ENCODE measurements at places on chromosomes 16 and 17.

DNA sequence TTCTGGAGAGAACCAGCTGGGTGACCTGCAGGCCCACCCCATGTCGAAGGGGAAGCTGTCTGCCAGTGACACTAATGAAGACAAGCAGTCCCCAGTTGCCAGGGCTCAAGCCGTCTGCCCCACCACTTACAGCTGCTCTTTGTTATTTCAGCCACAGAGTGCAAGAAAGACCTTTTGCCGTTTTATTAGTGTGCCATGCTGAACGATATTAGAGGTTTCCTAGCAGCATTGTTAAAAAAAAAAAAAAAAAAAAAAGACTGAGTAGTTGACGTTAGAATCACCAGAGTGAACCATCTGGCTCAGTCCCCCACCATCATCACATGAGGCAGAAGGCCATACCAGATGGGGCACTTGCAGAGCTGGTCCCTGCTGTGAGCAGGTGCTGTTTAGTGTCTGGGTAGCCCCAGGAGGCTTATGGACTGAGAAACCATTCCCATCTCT is 26.5 kb upstream of the SLC39A11 start:
- no peak for DNase-seq

GRCh38 chr16:78244131-78244895 is 144.9 kb downstream of the WWOX start:
- no peak for DNase-seq

DNA sequence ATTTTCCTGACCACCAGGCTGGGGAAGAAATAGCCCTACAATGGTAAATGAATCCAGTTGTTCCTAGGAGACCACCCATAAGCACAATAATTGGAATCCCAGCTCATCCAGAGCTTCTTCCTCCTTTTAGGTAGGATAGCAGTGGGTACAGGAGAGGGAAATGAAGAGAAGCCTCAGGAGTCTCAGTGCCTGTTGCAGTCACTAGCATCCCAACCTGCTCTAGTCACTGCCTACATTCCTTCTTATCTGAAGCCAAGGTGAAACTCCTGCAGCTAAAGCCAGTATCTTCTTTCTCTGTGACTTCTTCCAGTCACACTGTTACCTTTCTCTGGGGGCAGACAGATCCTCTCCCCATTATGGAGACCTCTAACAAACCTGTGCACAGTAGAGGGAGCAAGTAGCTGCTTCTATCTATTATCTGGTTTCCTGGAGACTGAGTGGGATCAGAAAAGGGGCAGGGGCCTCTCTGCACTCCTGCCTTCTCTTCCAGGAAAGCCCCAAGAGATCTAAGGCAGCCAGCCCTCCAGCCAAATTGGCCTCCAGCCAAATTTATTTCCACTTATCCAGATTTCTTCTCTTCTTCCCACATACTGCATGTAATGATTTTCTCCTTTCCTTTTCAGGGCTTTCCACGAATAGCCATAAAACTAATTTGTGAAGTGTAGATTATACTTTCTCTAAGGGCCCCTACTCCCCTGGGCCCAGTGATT is 85.5 kb downstream of the SSH2 start:
- DNase-seq, result no peak

DNA sequence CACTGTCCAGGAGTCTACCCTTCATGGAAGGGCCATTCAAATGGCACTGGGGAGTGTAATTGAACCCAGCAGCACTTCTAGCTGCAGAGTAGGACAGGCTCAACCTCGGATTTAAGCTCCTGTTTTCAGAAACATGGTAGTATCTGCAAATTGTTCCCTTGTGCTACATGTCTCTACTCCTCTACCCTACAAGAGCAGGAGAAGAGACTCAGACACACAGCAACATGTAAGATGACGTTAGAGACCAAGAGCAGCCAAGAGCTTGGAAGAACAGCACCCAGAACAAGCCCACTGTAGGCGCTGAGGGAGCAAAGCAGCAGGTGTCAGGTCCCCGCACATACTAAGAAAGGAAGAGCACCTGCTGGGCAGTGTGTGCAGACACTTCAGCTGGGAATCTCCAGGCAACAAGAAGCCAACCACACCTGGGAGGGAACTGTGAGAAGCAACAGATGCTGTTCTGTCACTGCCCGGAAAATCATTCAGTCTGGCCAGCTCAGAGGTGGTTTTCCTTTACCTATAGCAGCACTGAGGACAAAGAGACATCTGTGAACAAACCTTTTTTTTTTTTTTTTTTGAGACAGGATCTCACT is 35.6 kb upstream of the MNT start:
- no peak for DNase-seq

DNA sequence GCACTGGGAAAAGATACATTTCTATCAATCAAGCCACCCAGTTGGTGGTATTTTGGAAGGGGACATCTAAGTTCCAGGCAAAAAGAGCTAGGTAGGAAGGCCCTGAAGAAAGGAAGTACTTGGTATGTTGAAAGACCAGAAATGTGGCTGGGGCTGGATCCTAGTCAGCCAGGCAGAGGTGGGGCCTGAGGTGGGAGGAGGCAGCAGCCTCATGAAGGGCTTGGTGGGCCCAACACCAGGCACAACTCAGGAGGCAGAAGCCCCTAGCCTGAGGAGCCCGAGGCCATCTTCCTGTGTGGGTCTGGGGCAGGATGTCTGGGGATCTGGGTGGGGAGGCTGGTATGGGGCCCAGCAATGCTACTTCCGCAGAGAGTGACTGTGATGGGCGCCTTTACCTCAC is 105.9 kb downstream of the SALL1 start:
- no peak for DNase-seq

DNA sequence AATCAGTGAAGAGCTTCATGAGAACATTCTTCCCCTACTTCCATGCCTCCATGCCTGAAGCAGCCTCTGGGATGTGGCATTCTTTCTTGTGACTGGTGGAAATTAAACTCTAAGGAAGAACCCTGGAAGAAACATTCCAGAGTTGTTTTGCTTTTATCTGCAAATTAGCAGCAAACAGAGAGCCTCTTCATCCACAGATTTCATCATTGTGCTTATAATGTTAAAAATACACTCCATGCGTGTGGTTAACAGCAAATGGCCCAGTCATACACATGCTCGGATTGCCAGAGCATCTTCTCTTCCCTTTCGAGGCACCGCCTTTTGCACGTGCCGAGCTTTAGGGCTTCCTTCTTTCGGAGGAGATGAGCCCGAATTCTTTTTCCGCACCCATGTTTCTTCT is 411.3 kb downstream of the SNX29 start:
- DNase-seq, result no peak

DNA sequence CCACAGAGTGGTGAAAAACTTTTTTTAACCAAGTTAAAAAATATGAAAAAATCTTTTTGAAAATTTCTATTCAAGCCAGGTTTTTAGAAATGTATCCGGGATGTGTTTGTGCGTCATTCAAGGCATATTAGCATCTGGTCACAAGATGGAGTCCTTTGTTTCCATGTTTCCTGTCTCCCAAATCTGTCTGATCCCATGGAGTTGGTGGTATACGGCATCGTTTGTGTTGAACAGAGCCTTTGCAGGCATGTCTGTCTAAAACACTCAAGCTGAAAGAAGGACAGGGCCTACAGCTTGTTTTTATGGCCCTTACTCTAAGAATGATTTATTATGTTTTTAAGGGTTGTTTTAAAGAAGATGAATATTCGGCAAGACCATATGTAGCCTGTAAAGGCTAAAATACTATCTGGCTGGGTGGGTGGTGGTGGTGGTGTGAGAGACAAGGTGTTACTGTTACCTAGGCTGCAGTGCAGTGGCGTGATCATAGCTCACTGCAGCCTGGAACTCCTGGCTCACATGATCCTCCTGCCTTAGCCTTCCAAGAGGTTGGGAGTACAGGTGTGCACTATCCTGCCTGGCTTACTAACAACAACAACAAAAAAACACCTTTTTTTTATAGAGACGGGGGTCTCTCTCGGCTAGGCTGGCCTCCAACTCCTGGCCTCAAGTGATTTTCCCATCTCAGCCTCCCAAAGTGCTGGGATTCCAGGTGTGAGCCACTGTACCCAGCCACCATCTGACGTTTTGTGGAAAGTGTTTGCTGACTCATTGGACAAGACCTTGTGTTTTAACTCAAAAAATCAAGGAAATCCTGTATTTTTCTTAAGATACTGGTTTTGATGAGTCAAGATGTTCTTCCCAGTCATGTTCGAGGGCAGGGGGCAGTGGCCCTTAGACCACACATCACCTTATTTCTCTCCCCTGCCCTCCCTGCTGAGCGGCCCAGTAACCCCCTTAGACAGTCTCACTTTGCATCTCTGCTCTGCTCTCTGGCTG is 52.2 kb downstream of the NDE1 start:
- DNase-seq, result no peak

GRCh38 chr17:17849845-17850373 is 13.1 kb upstream of the SREBF1 start:
- DNase-seq, result peak; percentile 92

GRCh38 chr17:29358416-29358815 is 31.7 kb upstream of the TAOK1 start:
- no peak for DNase-seq

DNA sequence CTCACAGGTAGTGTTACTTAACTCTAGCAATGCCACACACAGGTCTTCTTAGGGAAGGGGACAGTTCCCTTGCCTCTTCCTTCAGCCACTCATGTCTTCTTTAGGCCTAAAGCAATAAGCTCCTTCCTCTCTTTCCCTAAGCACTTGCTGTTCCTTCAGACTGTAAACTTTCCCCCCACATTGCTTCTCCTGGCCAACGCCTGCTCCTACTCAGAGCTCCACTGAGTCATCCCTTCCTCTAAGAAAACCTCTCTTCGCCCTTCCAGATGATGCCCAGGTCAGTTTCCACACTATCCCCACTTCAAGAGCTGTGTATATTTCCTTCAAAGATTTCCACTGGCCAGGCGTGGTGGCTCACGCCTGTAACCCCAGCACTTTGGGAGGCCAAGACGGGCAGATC is 12.5 kb upstream of the EPOP start:
- DNase-seq, result no peak

GRCh38 chr16:1786242-1787055 is 3.7 kb downstream of the NUBP2 start:
- no peak for DNase-seq

GRCh38 chr17:3035968-3036280 is 27.5 kb downstream of the OR1D5 start:
- DNase-seq, result no peak

GRCh38 chr16:76222087-76222486 is 55.1 kb upstream of the CNTNAP4 start:
- no peak for DNase-seq

DNA sequence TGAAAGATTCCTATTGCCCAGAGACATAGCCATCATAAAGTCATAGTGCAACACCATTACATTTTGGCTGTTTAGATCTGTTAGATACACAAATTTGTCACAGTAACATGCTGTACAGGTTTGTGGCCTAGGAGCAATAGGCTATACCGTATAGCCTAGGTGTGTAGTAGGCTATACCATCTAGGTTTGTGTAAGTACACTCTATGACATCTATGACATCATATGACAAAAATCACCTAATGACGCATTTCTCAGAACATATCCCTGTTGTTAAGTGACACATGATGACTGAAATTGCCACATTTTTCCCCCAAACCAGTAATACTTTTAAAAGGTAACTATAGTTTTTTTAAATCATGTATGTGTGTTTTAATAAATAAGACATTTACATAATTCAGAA is 43.3 kb downstream of the NLK start:
- DNase-seq, result no peak

GRCh38 chr16:75254359-75254837 is 3.0 kb upstream of the BCAR1 start:
- DNase-seq, result no peak
